Transverse colon (tissue), 4 donors: ENCODE measurements at places on chromosomes 6 and 20. TPM values are rescaled to one million over a fixed set of nuclear protein-coding genes. Genes with fewer than 3 reads are reported as not detected.

DNA sequence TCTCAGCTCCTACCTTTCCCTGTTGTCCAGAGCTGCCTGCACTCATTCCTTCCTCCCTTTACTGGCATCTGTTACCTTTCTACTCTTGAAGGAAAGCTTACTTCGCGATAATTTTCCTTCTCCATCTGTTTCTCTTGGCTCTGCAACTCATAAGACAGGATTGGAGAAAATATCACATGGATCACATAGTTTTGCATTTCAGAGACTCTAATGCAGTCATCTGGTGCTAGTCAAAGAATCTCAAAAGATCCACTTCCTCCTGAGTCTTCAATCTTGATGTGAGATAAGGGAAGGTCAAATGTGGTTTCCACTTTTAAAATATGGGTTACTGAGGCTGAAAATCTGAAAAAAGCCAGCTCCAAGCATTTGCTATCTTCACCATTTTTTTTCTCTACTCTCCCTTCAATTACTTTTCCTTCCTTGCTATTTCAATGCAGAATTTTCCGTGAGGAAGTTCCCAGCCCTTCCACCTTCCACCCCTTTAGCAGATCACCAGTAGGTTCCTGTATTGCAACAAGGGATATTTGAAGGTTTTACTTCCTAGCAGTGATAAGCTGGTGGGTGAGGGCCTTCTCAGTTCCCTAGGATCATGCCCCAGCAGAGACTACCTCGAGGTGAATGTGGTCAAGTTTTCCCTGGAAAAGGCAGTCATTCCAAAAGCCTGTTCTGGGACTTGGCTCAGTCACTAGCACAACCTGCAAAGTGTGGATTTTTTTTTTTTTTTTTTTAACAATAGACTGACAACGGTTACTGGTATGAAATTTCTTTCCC, 62.8 kb upstream of the LRRC1 start:
- no peak for DNase-seq

DNA sequence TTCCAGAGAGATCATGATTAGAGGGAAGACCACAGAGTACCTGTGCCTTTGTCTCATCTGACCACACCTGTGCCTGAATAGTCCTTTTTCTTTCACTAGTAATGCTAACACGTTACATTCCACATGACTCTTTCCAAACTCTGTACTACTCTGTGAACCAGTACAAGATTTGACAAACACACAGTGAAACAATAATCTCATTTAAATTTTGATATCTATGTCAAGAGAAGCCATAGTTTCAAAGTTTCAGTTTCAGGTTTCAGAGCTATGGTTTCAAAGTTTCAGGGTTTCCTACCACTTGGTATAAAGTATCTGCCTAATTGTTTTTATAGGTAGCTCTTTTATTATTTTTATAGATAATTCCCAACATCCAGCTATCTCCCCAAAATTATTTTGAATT, 62.0 kb upstream of the PHACTR2 start:
- DNase-seq, result no peak

GRCh38 chr6:4660377-4661321, 115.6 kb upstream of the CDYL start:
- DNase-seq, result no peak

GRCh38 chr6:22613051-22613450, 43.7 kb downstream of the HDGFL1 start:
- no peak for DNase-seq

- no peak for DNase-seq
Measured at GRCh38 chr20:37841971-37842370, 61.0 kb upstream of the VSTM2L start.

GRCh38 chr6:169164986-169165385, 88.7 kb downstream of the THBS2 start:
- DNase-seq, result no peak

The FRMD1 gene
- 47.8 TPM for total RNA-seq

The PHACTR3 gene
- 7.1 TPM for total RNA-seq

GRCh38 chr6:20098267-20098876, 113.9 kb downstream of the MBOAT1 start:
- DNase-seq, result no peak

The PRSS35 gene
- total RNA-seq, result not detected

GRCh38 chr20:43895235-43895634, 19.4 kb upstream of the TOX2 start:
- no peak for DNase-seq

DNA sequence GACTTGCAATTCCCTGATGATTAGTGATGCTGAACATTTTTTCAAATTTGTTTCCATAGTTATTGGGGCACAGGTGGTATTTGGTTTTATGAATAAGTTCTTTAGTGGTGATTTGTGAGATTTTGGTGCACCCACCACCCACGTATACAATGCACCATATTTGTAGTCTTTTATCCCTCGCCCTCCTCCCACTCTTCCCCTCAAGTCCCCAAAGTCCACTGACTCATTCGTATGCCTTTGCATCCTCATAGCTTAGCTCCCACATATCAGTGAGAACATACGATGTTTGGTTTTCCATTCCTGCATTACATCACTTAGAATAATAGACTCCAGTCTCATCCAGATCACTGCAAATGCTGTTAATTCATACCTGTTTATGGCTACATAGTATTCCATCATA, 167.3 kb downstream of the MYLK4 start:
- DNase-seq, result no peak

- no peak for DNase-seq
Measured at GRCh38 chr20:56411759-56412472, at the start of gene CASS4. Gene CASS4, plus strand, starts transcription at chr20:56412260. Its CDS starts 199 bp downstream, at chr20:56412459.

DNA sequence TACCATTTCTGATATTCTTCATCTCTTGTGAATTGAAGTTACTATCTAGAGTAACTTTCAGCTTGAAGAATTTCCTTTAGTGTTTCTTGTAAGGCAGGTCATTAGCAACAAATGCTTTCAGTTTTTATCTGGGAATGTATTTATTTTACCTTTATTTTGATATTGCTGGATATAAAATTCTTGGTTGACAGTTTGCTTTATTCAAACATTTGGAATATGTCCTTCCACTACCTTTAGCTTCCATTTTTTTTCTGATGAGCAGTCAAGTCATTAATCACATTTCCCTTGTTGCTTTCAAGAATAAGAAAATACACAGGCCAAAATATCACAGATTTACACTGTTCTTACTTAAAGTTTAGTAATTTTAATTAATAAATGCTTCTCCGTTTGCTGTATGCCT, 5.7 kb upstream of the NELFCD start:
- DNase-seq, result no peak

GRCh38 chr6:149965194-149966020, 1.7 kb downstream of the ULBP1 start:
- DNase-seq, result peak; percentile 17

GRCh38 chr20:6466075-6466810, 301.2 kb upstream of the BMP2 start:
- DNase-seq, result no peak

DNA sequence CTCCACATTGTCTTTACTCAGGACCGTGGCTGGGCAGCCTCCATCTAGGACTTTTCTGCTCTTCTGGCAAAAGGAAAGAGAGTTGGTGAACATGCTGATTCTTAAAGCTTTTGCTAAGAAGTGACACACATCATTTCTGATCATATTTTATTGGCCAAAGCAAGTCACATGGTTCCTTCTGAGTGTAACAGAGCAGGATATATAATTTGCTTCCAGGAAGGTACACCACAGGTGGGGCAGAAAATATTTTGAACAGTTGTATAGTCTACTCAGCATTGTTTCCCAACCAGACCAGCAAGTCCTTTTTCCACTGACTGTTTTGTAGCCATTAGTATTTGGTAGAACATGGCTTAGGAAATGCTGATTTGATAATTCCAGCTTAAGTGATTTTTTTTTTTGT, 73.5 kb downstream of the AKAP7 start:
- DNase-seq, result no peak

The TNFRSF6B gene
- 13.7 TPM for total RNA-seq

The SRMS gene
- not detected for total RNA-seq

The ZBTB12 gene
- 0.14 TPM for total RNA-seq

DNA sequence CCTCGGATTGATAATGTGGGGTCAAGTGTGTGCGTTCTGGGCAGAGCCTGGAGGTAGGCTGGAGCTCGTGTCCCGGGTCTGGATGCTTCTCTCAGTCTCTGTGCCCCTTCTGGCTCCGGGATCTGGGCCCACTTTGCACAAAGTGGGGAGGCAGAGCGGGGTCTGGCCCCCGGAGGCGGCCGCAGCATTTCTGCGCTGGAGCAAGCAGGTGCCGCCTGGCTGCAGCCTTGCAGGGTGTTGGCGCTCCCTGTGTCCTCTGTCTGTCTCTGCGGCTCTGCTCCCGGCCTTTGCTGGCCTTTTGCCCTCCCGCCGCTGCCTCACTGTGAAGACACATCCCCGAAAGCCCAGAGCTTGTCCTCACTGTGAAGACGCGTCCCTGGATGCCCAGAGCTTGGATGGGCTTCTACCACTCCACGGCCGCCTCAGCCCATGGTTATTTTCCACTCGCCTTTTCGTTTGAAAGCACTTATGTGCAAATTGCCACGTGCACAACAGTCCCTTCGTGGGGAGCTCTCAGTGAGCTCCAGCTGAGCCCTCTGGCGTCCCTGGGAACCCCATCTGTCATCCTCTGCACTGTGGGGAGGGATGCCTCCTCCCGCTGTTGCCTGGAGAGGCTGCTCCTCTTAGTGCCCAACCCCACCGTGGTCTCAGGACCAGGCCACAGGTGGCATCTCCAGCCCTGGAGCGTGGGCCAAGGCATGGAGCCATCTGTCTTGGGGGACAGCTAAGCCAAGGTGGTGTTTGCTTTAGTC, 17.4 kb downstream of the SLCO4A1 start:
- DNase-seq, result no peak

DNA sequence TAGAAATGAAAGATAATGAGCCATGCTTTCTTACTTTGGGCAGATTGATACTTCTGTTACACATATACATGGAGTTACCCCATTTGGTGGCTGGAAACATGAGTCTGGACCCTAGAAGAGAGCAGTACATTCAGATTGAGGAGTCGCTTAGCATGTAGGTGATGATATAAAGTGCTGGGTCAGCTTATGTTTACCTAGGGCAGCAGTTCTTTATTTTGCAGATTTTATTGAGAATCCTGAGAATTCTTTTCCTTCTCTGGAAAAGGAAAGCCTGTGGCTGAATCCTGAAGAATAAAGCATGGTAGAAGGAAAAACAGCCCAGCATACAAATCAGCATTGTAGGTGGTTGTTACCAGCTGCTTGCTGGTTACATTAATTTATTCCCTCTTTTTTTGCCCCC, 91.2 kb downstream of the SMAP1 start:
- no peak for DNase-seq

DNA sequence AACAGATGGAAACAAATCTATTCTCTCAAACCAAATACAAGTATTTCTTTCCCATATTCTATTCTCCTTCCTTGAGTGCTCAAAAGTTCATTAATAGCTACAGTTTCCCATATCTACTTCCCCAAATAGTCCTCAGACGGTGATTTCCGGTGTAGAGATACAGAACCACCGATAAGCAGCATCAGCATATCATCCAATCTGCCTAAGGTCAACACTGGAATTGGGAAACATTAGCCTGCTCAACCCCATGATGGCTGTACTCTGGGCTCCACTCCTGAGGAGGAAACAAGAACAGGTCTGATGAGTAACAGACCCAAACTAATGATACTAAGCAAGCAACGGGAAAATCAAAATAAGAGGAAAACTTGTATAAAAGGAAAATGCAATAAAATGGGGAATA, 115.6 kb downstream of the EPB41L2 start:
- DNase-seq, result no peak

GRCh38 chr6:21935561-21936028, 342.0 kb downstream of the SOX4 start:
- DNase-seq, result peak; percentile 32

DNA sequence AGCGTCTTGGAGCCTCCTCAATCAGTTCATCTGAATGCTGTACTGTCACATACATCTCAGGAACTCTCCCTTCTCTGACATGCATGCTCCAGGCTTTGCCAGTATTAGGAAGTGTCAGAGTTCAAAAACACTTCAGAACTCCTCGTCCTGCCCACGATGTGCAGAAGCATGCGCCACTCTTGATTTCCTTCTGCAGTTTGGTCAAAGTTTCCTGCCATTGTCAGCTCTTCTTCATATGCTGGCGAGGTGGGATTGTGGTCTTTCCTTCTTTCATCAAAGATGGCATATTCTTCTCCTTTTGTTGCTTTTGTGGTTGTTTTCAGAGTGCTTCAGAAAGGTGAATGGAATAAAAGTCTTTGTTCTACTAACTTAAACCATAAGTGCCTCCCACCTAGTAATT, 21.0 kb downstream of the SLC13A3 start:
- no peak for DNase-seq

GRCh38 chr20:23150304-23151007, 64.3 kb upstream of the CD93 start:
- DNase-seq, result no peak

GRCh38 chr20:47354714-47355488, 1.6 kb downstream of the ZMYND8 start:
- no peak for DNase-seq

GRCh38 chr6:85240787-85241385, 209.0 kb upstream of the NT5E start:
- DNase-seq, result no peak

The FAM210B gene
- total RNA-seq, result 26.7 TPM

GRCh38 chr6:3244003-3244831, 14.5 kb upstream of the PSMG4 start:
- no peak for DNase-seq

GRCh38 chr20:44011251-44011940, 96.7 kb downstream of the TOX2 start:
- DNase-seq, result no peak

DNA sequence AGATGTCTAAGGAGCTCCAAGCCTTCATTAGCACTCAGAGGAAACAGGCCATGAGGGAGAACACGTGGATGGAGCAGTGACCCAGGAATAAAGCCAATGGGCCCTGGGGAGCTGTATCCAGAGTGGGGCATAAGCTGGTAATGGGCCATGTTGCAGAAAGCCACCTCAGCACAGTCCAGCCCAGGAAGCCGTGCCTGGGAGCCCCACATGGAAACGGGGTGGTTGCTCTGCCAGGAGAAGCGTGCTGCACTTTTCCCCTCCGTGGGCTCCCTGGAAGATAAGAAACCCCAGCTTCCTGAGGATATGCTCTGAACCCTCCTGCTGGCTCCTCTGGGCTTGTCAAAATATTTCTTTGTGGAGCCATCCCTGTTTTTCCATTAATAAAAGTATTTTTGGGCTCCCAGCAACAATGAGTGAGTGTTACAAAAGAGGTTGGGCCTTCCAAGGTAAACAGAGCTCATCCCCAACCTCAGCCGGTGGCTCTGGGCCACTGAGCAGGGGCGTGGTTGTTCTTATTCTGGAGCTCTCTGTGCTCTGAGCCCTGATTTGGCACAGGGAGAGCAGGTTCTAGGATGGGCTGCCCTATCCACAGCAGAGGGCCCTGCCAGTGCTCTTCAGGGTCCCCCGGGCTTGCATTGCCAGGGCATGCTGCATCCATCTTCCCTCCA, 31.2 kb upstream of the NFATC2 start:
- no peak for DNase-seq

The SLA2 gene
- total RNA-seq, result not detected

- DNase-seq, result no peak
Measured at GRCh38 chr20:63062188-63063140, 55.7 kb upstream of the BHLHE23 start.

GRCh38 chr20:20455926-20456325, 88.0 kb downstream of the INSM1 start:
- no peak for DNase-seq

GRCh38 chr6:157869673-157870302, 46.7 kb downstream of the SNX9 start:
- no peak for DNase-seq

- DNase-seq, result no peak
Measured at GRCh38 chr6:25387911-25388310, 108.7 kb downstream of the CARMIL1 start.

The RBPJL gene
- not detected for total RNA-seq

- no peak for DNase-seq
Measured at GRCh38 chr20:55135923-55136322, 660.5 kb downstream of the DOK5 start.

The FABP7 gene
- total RNA-seq, result not detected

GRCh38 chr6:142851601-142852000, 93.4 kb downstream of the HIVEP2 start:
- no peak for DNase-seq

The SIGLEC1 gene
- total RNA-seq, result 8.6 TPM
